ENCODE measurements at places on chromosomes 5 and 9.
A peak's percentile ranks its signal among the peaks of the same experiment; 100 is the strongest.

GRCh38 chr5:126503602-126504104 is 80.4 kb downstream of the GRAMD2B start:
- no peak for DNase-seq

DNA sequence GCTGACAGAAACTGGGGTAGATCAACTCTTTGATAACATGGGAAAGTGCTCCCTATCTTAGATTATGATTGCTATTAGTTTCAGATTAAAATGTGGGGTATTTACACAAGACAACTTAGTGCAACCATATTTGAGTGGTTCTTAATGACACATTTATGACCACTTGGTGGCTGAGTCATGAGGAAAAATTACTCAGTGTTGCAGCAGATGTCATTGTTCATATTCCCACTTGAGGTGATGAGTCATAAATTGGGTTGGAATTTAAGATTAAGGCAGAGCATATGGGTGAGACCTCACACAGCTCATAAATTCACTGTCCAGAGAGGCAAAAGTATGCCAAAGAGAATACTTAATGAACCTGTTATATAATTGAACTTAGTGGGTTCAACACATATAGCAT is 408.3 kb downstream of the DMRT2 start:
- DNase-seq: peak; percentile 84

- DNase-seq: no peak
Observed at GRCh38 chr5:22591461-22591860, 261.7 kb downstream of the CDH12 start.

DNA sequence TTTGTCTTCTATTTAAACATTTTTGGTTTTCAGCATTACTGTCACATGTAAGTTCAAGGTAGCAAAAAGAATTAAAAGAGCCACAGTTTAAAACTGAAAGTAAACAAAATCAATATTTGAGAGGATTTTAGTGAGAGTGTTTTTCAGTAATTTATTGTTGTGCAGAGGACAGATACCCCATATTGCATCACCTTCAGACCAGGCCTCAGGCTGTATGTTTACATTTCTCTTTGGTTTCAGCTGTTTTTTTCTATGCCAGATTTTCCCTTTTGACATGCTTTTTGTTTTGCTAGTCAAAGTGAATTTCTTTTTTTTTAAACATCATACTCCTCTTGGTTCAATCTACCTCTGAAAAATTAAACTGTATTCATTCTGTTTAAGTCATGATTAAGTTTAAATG is 47.2 kb downstream of the MAST4 start:
- no peak for DNase-seq

- no peak for DNase-seq
Observed at GRCh38 chr5:53256746-53257145, 147.2 kb upstream of the MOCS2 start.

DNA sequence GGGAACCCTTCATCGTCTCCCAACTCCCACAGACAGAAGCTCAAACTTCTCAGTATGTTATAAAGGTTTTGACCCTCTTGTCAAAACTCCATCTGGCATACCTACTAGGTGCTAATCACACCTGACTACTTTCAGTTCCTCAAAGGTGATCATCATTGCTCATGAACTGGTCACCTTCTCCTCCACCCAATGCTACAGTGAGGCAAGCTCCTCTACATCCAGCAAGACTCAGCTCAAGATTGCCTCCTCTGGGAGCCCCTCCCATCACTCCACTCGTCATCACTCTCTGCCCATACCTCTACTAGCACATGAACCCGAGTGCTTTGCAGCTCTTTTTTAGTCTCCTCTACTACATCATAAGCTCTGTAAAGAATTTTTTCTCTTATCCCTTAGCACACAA is 102.4 kb downstream of the LPAR1 start:
- DNase-seq: no peak

- no peak for DNase-seq
Observed at GRCh38 chr5:123000731-123001130, 35.8 kb downstream of the PPIC start.

DNA sequence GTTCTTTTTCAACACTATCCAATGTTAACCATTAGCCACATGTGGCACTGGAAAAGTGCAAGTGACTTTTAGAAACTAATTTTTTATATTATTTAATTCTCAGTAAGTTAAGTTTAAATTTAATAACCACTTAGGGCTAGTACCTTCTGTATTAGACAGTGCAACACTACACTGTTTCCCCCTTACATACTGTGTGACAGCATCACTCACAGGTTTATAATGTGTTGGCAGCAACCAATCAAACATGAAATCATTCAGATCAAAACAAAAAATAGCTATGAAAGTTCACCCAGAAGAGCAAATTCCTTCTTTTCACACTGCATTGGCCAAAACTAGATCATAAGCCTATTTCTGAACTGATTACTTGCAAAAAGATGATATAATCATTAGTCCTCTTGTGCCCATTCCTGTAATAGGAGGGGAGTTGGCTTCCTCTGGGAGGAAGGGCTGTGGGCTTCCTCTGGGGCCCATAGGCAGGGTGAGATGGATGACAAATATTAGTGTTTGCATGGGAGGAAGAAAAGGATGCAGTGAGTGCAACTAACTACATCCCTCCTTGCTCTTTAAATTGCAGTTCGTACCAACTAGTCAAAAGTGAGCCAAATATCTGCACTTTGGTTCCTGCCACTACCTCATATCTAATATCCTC is 708.1 kb upstream of the RGMB start:
- DNase-seq: no peak

DNA sequence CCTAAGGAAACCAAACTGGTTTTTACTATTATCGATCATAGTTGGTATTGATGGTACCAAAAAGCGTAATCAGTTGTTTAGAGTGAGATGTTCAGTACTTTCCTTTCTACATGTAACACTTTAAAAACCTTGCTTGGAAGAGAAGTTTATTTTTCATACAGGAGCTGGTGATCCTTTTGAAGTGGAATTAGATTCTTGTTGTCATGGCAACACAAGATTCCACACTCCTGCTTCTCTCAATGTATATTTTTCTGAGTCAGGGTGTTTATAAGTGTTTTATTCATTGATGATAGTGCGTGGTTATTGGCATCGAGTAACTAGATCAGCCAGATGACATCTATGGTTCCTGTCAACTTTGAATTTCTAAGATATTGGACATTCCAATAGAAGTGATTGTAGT is 181.1 kb upstream of the CHD1 start:
- DNase-seq: no peak

DNA sequence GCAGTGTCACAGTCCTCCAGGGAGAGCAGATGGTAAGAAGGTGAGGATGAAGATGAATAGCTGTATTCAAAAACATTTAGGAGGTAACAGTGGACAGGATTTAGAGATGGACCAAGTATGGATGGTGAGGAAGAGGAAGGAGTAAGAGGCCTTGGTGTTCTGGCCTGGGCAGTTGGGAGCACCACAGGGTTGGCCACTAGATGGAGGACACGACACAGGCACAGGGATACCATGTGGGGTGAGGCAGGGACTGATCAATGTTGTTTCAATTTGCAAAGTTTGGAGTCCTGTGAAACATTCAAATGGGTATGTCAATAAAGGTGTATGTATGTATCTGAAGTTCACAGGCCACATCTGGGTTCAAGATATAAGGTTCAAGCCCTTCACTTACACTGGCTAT is 141.1 kb upstream of the RASEF start:
- no peak for DNase-seq

DNA sequence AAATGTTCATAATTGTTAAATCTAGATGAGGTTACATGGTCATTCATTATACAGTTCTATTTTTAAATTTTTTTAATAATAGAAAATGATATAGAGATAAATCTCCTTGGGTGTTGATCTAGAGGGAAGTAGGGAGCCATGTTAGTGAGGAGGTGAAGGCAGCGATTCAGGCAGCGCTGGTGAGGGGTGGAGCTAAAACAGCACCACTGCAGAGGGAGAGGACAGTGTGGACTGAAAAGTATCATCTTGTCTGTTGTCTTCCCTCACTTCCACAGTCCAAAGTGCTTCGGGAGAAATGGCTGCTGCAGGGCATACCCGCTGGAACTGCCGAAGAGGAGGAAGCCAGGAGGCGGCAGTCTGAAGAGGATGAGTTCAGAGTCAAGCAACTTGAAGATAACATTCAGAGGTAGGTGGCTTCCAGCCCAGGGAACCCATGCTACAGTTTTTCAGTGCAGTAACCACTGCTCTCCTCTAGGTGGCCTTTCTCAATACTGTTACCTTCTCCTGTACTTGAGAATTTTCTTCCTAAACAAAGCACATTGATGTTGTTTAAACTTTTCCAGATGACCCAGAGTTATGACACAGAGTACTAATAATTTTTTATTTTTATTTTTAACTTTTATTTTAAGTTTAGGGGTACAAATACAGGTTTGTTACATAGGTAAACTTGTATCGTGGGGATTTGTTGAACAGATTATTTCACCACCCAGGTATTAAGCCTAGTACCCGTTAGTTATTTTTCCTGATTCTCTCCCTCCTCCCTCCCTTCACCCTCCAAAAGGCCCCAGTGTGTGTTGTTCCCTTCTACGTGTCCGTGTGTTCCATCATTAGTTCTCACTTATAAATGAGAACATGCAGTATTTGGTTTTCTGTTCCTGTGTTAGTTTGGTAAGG is 100.5 kb downstream of the PALM2AKAP2 start:
- DNase-seq: no peak

DNA sequence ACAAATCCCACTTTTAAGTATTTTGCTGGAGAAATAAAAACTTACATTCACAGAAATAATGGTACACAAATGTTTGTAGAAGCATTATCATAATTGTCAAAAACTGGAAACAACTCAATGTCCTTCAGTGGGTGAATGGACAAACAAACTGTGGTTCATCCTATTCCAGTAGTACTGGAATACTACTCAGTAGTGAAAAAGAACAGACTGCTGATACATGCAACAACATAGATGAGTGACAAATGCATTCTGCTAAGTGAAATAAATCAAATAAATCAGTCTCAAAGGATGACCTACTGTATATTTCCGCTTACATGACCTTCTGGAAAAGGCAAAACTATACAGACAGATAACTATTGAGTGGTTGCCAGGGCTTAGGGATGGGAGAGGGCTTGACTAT is 114.1 kb downstream of the ANKRD55 start:
- no peak for DNase-seq

DNA sequence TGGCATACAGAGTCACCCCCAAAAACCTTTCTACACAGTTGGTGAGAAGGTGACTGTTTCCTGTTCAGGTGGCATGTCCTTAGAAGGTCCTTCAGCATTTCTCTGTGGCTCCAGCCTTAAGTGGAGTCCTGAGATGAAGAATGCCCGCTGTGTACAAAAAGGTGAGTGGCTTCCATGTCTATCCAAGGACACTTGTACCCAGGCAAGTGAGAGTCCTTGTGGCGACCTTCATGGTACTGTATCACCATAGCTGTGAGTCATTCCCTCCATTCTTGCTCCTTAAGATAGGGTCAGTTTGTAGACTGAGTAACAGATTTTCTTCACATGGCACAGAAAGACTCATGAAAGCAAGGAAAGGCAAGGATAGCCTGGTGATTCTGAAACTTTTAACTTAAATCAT is 63.1 kb downstream of the C7 start:
- DNase-seq: no peak

- no peak for DNase-seq
Observed at GRCh38 chr5:38373743-38374142, 115.4 kb downstream of the EGFLAM start.

GRCh38 chr5:132070460-132071337 is 2.9 kb upstream of the CSF2 start:
- DNase-seq: peak; percentile 45

GRCh38 chr5:143268388-143268787 is 135.1 kb downstream of the NR3C1 start:
- no peak for DNase-seq

- DNase-seq: no peak
Observed at GRCh38 chr9:117375956-117376355, 38.9 kb downstream of the ASTN2 start.

GRCh38 chr9:83625178-83625577 is 2.2 kb downstream of the IDNK start:
- DNase-seq: peak; percentile 54

- no peak for DNase-seq
Observed at GRCh38 chr5:90941002-90941720, 382.6 kb downstream of the ADGRV1 start.

DNA sequence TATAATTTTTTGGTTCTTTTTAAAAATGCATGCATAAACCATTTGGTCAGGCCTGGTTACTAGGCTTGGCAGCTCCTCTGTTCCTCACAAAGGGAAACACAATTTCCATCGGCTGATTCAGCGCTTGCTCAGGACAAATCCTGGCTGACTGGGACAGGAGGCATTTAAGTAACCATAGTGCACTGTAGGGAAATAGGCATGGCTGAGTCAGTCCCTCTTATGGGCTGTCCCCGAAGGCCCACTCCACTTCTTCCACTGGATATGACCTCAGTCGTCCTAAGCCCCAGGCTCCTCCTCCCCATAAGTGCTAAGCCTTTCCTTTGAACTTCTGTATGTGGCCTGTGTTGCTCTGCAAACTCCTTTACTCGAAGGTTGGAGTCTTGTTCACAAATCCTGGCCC is 71.2 kb upstream of the GLIS3 start:
- DNase-seq: no peak

- peak; percentile 6 for DNase-seq
Observed at GRCh38 chr5:71778678-71779276, 59.7 kb downstream of the CARTPT start.

DNA sequence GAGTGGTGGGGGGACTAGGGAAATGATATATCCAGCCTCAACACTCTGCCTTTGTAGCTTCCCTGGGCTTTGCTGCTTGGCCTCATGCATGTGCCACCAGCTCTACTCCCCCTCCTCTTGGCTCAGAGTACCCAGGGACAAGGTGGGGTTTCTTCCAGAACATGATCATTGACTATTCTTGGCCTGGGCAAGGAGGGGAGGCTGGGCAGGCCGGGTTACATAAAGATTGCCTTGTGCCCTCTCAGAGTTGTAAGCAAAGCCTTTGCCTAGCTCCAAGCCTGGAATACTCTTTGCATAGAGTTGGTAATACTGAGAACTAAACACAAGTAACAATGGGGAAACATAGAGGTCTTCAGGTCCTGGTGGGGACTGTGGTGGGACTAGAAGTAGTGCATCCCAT is 11.9 kb downstream of the ADRB2 start:
- no peak for DNase-seq

DNA sequence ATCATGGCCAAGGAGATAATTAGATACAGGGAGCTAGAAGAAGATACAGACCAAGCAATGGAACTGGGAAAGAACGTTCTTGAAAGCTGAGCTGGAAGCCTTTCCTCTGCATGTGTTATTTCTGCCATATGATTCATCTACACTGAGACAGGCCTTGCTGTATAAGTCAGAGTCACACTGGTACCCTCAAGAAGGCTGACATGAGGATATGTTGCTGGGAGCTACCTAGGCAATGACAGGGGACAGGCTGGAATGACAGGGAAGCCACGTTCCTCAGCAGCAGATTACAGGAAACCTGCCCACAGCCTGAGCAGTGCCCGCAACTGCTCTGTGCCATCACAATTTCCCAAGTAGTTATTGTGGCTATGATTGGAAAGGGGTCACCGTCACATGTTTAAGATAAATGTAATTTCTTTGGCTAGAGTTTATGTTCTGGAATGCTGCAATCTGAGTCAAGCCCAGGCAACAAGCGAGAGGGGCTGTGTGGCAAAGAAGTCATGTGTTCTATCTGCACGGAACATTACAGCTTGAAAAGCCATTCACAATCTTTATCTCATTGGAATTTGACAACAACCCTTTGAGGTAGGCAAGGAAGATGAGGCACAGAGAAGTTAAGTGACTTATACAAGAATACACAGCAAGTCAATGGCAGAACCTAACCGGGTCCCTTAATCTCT is 108.2 kb downstream of the TTLL11 start:
- no peak for DNase-seq
